Naive thymus-derived CD4-positive, alpha-beta T cell (primary cell): ENCODE measurements at places on chromosomes 1 and 21.

- DNase-seq, result no peak
Measured at GRCh38 chr1:90394247-90394646, 322.9 kb downstream of the BARHL2 start.

DNA sequence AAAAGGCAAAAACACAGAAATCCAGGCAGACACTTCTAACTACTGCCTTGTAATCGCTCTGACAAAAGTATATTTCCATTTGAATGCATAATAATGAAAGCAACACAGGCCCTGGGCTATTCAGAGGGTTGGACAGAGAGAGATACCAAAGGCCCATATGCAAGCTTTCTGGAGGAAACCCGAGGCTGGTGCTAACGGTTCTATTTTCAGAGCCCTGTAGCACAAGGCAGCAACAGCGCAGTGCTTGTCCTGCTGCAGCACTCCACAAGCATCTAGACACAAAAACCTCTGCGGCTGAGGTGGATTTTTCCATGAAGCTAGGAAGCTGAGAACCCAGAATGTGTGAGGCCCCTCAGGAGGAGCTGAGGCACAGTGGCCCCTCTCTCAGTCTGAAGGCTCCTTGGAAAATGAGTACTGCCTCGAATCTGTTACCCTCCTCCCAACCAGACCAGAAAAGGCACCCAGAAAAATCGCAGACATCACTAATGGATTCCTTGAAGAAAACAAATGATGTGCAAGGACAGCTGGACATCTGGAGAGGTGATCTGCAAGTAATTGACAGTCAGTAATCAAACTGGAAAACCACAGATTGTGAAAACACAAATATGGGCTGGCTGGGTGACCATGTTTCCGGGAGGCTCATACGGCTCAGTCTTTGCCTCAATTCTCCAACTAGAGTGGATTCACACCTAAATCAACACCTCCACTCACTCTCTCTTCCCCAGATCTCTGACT is 54.0 kb downstream of the COLGALT2 start:
- DNase-seq, result no peak

GRCh38 chr1:66834926-66835325 is 33.9 kb upstream of the INSL5 start:
- no peak for DNase-seq

- no peak for DNase-seq
Measured at GRCh38 chr1:83706354-83706938, 292.5 kb downstream of the TTLL7 start.
